A549 treated with ZK216348 at 1 μM for 4 hours (cell line): ENCODE measurements at places on chromosomes 3 and 15. TPM values are rescaled to one million over a fixed set of nuclear protein-coding genes. Genes with fewer than 3 reads are reported as not detected.

Gene PTH1R
- total RNA-seq, result 0.28 to 0.89 TPM (median 0.58 TPM) in 5 replicates

Gene CHRFAM7A
- 4.7 to 7.8 TPM (median 6.7 TPM) in 5 replicates for total RNA-seq

Gene ST8SIA2
- 0.25 to 1.3 TPM (median 0.53 TPM) in 5 replicates for total RNA-seq

Gene FAM174B
- 4.8 to 8.2 TPM (median 7.0 TPM) in 5 replicates for total RNA-seq

Gene SLC22A14
- total RNA-seq, result 0.09 TPM in 2 of 5 replicates, not detected in the others
